ENCODE measurements at places on chromosomes 7 and 10.

DNA sequence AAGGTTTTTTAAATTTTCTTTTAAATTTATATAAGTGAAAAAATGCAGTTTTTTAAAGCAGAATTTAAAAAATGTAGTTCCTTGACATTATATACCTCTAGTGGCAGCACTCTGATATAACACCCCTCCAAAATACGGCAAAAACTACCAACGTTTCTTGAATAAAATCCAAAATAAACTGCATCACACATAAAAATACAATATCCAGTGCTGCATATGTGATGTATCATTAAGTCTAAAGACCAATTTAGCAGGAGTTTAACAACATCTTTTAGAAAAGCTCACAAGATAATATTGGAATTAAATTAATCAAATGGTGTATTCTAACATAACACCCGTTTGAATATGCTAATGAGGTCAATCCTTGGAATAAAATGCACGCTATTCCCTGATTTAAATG lies 1.4 kb downstream of the TCERG1L start:
- no peak for DNase-seq

- peak; percentile 52 for DNase-seq
Measured at GRCh38 chr7:116236020-116236630, 25.8 kb downstream of the TES start.

- no peak for DNase-seq
Measured at GRCh38 chr7:6293202-6293601, 20.8 kb upstream of the CYTH3 start.

DNA sequence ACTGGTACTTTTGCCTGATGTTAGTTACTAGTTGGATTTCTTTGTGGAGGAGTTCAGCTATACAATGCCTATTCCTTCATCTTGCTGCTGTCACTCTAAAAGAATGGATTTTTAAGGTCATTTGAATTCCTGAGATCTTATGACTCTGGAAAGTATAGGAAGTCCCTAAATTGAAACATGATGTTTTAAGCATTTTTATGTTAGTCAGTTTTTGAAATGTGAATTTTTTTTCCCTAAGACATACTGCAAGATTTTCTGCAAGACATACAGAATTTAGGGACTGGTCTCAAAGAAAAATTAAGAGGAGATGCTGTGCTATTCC lies 355.8 kb downstream of the SUGCT start:
- DNase-seq: no peak

DNA sequence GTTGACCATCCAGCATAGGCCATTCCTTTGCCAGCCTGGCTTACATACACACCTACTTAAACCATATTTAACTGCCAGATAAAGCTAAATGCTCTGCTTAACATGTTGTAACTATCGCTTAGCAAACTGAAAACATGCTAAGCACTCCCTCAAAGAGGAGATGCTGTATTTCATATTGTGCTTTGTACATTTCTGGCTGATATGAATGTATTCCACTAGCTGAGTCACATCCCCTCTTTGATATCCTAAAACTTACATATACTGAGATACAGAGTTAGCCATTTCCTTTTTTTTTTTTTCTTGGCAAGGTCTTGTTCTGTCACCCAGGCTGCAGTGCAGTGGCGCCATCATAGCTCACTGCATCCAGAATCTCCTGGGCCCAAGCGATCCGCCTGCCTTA lies 99.4 kb downstream of the TPST1 start:
- no peak for DNase-seq

DNA sequence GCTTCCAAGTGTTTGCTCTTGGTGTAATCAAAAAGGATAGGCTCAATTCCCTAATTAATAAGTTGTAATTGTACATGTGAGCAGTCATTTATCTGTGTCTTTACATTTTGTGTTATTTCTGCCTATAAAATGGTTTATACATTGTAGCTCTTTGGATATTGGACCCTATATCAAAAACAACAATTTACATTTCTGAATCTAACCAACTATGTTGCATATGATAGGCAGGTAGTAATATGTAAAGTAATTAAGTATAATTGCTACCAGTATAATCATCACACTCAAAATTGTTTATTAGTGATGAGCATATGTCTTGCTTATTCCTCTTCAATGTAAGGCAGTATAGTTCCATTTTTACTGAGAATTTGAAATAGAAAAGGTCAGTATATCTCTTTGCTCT lies 13.8 kb downstream of the AKR1C1 start:
- no peak for DNase-seq

DNA sequence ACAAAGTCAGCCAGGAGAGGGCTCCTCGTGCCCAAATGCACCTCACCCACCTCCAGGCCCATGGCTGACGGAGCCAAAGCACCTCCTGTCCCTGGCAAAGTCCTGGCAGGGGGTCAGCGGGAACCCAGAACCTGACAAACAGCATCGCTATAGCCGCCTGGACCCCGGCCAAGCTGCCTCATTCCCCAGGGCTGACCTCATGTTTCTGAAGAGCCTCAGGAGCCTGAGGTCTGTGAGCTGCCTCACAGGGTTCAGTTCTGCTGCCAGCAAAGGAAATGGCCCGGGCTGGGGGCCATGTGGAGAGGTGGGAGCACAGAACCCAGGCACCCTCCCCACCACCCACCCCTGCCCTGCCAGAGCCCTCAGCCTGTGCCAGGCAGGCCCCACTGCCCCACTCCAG lies 4.2 kb upstream of the NANOS1 start:
- DNase-seq: no peak

GRCh38 chr10:99685597-99685967 lies 26.3 kb downstream of the ENTPD7 start:
- DNase-seq: no peak

GRCh38 chr7:12119620-12120303 lies 91.3 kb upstream of the TMEM106B start:
- no peak for DNase-seq

- peak; percentile 44 for DNase-seq
Measured at GRCh38 chr10:46094931-46095750, 49.1 kb upstream of the MSMB start.

GRCh38 chr10:42574336-42574735 lies 64.0 kb downstream of the ZNF33B start:
- DNase-seq: no peak

- no peak for DNase-seq
Measured at GRCh38 chr7:7569081-7569527, 2.4 kb downstream of the MIOS start.

DNA sequence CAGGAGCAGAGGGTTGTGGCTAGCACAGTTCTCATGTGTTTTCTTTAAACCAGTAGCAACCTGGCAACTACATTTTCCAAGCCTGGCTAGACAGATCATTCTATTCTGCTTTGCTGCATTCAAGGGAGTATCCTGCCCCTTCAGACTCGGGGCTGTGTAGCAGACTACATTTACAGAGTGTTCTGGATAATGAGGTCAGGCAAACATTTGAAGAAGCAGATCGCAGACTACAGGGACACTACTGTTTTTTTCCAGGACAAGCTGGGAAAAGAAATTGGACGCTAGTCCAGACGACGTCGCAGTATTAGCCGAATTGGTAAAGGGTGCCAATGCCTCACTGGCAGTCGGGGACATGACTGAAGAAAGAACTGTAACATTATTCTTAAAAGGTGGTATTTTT lies 61.0 kb upstream of the PAPSS2 start:
- DNase-seq: no peak

GRCh38 chr10:76871697-76872295 lies 765.8 kb downstream of the KCNMA1 start:
- no peak for DNase-seq

DNA sequence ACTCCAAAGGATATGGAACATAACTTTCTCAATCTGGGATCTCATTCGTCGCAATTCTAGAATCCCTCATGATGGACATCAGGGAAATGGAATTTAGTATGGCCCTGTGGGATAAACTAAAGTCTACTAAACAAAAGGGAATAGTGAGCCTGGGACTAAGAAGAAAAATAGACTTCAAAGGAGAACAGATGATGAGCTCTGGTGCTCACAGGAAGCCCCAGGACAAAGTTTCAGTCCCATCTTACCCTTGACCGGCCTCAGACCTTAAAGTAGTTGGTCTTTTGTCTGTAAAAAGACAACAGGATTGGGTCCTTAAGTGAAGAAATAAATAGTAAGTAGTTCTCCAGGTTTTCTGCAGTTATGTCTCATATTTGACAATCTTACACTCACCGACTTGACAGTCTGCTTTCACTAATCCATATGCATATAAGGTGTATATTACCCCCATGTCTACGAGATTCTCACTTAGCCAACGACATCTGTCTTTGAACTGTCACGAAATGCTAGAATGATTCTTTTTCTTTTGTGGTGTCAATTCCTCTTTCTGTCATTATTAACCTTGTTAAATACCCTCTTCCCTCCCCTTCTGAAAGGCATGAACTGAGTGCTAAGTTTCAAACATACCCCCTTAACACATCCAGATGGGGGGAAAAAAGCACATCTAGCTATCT lies 10.9 kb upstream of the IKZF1 start:
- DNase-seq: no peak

- no peak for DNase-seq
Measured at GRCh38 chr7:113044394-113044793, 42.2 kb downstream of the GPR85 start.

DNA sequence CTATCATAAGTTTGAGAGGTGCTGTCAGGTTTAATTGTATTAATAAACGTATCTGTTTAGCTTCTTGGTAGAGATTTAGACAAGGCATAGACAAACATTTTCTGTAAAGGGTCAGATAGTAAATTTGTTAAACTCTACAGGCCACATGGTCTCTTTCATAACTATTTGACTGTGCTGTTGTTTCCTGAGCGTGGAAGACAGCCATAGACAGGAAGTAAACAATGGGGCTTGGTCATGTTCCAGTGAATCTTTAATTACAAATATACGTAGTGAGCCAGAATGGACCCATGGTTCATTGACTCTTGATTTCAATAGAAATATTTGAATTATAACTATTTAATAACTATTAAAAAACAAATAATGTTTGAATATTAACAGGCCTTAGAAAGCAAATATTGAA lies 451.1 kb downstream of the SH2D4B start:
- DNase-seq: no peak

GRCh38 chr7:35256256-35257175 lies 2.6 kb upstream of the TBX20 start:
- DNase-seq: no peak

DNA sequence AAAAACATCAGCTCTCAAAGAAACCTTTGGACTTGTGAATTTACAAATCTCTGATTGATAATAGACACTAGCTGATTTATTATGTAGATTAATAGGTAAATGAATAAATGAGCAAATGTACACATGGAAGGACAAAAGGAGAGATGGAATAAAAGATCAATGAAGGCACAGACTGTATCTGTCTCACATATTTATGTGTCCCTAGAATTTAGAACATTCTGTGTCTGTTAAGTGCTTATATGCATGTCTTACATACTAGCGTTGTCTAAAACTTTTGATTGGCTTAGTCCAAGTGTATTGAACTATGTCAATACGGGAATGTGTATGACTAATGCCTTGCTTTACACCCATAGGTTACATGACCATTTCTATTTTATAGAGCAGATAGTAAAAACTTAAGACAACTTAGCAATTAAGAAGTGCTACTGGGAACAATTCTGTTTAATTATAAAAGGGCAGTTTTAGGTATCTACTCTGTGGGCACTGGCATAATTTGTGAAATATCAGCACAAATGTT lies 140.3 kb downstream of the PLXDC2 start:
- no peak for DNase-seq

DNA sequence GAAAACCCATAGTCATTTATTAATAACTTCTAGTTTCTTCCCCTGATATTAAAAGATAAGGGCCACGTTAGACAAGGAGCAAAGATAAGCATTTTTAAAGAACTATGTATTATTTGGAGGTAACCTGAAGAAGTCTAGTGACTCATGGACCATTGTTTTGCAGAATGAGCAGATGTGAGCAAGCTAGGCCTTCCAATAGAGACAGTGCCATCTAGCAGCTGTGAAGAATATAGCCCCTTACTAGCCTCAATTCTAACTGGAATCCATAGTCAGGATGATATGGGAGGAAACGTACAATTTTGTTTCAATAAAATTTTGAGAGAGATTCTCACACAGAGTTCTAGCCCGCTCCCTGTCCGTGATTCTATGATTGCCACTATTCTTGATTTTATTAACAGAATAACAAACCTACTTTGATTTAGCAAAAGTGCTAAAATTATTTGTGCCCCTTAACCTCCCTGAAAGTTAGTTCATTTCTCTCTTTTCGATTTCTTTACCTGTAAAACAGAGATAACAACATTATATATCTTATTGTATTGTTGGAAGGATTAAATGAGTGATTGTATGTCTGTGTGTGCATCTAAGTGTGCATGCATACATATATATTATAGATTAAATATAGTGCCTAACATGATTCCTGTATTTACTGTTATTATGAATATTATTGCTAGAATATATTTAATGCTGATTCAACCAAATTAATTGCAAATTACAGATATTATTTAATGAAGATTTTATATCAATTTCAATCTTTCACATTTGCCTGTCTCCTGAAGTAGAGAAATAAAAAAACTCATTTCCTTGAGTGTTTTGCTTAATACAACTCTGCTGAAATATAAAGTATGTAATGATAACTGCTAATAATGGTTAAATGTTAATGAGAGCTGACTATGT lies 22.7 kb downstream of the FAM237B start:
- DNase-seq: no peak

DNA sequence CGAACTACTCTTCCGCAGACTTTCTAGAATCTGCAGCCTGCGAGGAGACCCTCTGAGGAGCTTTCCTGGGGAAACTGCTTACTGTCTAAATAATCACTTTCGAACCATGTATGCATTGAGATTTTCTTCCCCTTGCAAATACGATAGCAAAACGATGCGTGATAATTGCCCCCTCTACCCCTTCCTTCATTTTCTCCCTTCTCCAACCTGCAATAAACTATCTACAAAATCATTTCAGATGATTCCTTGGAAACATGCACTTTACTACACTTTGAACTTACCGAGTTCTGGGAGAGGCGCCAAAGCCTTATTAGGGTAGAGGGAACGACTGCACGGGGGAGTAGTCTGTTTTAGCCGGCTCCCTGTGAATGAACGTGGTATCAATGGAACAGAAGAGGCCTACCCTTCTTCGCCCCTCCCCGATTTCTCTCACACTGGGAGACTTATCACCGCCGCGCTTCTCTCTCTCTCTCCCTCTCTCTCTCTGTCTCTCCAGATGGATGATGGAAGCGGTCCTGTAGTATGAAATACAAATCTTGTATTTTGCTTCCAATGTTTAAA lies at the start of gene FGFBP3:
FGFBP3 (minus strand) TSS at position 370 of the 561 bp plus-strand sequence. CDS start 517 bp downstream, outside the sequence.
- no peak for DNase-seq

- no peak for DNase-seq
Measured at GRCh38 chr7:7789551-7789988, 71.2 kb upstream of the RPA3 start.

- DNase-seq: no peak
Measured at GRCh38 chr10:1183033-1183396, 126.8 kb downstream of the WDR37 start.

- DNase-seq: no peak
Measured at GRCh38 chr10:117164592-117165537, 26.8 kb upstream of the VAX1 start.
